ENCODE measurements at places on chromosomes 5 and 9.

DNA sequence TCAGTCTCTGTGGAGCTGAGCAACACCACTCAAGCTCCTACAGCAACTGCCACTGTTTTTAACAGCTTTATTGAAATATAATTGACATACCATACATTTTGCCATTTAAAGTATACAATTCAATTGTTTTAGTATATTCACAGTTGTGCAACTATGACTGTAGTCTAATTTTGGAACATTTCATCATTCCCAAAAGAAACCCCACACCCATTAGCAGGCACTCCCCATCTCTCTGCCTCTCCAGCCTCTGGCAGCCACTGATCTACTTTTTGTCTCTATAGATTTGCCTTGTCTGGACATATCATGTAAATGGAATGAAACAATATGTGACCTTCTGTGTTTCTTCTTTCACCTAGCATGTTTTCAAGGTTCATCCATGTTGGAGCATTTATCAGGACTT, 43.5 kb downstream of the RUSC2 start:
- no peak for DNase-seq

DNA sequence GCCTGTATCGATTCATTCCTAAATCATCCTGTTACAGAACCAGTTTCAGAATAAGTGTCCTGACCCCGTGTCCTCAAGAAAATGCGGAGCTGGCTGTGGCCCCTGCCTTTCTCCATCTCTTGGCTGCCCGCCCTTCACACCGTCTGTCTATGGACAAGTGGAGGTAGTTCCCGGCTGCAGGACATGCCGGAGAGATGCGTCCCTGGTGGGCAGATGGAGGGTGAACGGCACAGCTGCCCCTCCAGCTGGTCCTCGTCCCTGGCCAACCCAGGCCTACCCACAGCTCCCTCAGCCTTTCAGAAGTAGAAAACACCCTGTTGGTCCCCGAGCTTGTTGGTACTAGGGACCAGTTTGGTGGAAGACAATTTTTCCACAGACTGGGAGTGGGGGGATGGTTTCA, 14.8 kb upstream of the EXOC3 start:
- no peak for DNase-seq

DNA sequence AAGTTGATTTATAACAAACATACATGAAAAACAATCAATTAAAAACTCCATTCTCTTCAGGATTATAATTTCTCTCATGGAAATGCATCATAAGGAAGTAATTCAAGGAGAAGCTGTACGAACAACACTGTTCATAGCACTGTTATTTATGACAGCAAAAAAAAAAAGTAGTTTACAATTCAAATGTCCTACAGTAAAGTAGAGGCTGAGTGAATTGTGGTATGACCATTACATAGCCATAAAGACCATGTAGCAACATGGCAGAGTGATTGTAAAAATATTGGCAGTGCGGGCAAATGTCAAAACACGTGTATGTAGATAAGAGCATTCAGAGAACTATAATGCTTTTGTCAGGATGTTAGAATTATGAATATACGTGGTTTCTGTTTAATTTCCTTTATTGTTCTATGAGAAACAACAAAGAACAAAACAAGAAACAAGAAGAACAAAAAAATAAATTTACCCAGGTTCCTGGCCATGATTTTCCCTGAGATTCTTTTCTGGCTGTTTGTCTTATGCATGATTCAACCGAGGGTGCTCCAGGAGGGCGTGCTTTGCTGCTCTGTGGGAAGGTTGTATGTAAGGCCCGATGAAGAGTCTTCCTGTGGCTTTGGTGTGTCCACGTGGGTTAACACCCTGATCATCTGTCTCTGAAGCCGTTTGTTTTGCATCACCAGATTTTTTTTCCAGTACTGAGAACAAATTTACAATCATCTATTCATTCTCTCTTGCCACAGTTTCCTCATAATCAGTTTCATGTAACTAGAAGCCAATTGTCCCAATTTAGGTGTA, 28.8 kb downstream of the GCNT4 start:
- DNase-seq: no peak

GRCh38 chr5:181088289-181088688, 42.7 kb downstream of the OR2V1 start:
- no peak for DNase-seq

- DNase-seq: no peak
Observed at GRCh38 chr5:128766406-128766805, 198.9 kb upstream of the SLC27A6 start.

DNA sequence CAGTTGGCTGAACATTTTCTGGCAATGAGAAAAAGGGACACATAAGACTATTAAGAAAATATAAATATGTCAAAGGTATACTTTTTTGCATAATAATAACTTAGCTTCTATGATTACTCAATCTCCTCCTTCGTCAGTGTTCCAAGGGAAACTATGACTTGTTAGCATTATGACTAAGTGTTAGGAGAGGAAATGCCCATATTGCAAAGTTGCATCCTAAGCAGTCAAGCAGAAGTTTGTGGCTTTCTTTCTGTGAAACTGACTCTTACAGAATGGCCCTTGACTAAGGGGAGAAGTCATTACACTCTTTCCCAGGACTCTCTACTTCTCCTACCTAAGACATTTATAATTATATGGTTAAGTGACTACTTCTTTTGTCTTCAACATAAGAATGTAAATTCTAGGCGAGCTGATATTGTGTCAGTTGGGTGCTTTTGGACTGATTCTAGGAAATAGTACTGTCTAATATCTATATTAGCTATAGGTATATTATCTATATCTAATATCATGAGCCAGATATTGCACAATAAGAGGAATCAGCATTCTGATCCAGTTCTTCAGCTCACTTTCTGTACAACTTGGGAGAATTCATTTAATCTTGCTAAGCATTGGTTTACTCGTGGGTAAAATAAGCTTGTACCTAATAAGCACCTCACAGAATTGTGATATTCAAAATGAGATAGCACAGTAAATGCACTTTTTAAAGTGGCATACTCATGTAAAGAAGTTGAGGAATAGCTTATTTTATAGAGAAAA, 16.4 kb upstream of the SPINK6 start:
- DNase-seq: no peak
